ENCODE measurements at places on chromosomes 6 and 20.

GRCh38 chr6:42010185-42010891 is 40.0 kb upstream of the TAF8 start:
- DNase-seq = no peak

DNA sequence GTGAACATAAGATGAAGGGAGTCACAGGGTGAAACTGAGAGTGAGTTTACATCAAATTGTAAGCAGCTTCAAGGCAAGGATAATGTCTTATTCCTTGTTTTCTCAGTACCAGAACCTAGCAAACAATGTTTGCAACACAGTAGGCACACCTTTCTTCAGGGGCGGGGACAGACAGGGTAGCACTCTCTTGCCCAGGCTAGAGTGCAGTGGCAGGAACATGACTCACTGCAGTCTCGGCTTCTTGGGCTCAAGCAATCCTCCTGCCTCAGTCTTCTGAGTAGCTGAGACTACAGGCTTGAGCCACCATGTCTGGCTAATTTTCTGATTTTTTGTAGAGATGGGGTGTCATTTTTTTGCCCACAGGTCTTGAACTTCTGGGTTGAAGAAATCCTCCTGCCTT is 299.8 kb downstream of the CD83 start:
- no peak for DNase-seq

DNA sequence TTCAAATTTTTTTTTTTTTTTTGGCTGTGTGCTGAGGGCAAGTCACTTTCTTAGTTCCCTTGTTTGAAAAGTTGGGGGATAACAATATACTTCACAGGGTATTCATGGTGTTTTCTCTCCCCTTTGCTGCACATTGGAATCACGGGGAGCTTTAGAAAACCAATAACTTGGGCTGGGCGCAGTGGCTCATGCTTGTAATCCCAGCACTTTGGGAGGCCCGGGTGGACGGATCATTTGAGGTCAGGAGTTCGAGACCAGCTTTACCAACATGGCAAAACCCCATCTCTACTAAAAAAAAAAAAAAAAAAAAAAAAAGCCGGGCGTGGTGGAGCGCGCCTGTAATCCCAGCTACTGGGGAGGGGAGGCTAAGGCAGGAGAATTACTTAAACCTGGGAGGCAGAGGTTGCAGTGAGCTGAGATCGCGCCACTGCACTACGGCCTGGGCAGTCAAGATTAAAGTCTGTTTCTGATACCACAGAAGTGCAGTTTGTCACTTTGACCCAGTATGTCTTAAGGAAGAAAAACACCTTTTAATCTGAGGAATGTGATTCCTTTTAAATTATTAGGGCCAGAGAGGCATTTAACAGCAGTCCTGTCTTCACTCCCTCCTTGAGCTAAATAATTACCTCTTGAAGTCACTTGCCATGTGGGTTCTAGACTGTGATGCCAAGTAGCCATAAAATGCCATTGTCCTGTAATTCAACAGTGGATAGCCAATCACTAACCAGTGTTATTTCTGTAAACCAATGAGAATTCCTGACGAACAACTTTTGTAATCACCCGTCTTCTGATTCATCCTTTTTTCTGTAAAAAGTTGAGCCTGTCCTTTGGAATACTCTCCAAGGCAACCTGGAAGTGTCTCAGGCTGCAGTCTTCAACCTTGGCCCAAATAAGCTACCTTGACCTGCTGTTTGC is 16.1 kb downstream of the SRSF3 start:
- DNase-seq = no peak

DNA sequence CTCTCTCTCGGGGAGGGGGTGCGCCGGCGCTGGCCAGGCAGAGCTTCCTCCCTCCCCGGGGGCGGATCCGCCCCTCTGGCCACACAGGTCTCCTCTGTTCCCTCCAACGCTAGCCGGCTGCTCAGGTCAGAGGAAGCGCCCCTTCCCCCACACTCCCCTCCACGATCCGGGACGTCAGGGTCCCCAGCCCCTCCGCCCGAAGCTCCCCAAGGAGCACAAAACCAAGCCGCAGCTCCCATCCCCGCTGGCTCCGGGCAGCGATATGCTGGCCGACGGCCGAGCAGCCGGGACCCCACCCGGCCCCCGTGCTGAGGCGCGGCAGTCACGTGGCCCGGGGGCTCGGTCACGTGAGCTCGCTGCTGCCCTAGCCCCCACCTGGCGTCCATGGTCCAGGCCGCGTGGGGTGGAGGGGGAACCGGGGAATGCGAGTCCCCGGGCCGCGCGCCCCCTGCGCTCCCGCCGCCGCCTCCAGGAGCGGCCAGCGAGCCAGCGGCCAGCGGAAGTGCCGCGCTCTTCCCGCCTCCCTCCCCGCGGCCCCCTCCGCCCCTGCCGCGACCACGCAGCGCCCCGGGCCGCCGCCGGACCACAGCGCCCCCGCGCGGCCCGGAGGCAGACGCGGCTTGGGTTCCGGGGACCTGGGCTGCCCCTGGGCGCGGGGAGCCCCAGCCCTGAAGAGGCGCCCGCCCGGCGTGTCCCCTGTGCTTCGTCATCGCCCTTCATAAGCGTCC is at the start of gene SLC35B2:
Gene SLC35B2 (minus strand): TSS at position 504 of the 728 bp plus-strand sequence. CDS start 118 bp downstream, at position 386.
- DNase-seq = no peak

DNA sequence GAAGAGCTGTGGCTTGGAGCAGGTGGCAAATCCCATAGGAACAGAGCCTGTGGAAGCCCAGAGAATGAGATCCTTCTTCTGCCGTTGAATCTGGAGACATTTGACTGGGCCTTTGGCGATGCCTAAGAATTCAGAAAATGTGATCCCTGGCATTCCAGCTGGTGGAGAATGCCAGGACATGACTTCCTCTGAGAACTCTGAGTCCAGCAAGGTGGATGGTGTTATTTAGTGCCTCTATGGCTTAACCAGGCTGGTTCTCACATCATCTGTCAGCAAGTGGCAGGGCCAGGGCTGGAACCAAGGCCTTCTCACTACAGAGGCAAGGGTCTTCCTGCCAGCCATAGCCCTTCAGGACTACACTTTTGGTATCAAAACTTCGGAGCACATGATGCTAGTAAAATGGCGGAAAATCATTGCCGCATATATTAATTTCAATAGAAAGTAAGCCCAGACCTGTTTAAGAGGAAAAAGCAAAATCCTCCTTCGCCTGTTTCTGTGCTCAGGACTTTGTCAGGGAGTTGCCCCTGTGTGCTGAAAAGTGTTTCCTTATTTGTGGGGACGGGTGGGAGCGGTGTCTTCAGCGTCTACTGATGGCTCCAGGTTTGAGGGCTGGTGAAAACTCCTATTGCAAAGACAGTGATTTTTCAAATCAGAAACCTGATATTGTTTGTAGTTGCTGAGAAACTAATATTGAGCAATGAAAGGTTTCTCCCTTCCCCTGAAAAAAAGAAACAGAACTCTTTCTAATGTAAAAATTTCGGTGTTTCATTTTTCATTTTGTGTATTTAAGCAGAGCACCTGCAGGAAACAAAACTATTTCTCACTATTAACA is 23.9 kb downstream of the DUSP22 start:
- DNase-seq = no peak

Measured in NCI-H1048 (cell line).